SK-N-SH treated with all-trans-retinoic acid at 6 μM for 48 hours (cell line): ENCODE measurements at places on chromosomes 2 and 18.

DNA sequence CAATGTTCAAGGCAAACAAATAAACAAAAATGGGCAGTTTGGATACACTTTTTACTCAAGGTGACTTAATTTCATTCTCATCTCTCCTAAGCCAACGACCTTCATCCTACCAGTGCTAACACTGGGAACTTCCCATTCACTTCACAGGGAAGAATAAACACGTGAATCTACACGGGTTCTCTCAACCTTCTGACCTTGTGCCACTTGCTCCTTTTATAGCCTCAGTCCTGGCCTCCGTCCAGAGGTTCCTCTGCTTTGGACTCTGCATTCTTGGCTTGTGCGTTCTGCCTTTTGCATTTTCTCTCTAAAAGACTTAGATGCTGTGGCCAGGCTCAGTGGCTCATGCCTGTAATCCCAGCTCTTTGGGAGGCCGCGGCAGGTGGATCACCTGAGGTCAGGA, 13.8 kb downstream of the ZNF2 start:
- no peak for ATAC-seq

DNA sequence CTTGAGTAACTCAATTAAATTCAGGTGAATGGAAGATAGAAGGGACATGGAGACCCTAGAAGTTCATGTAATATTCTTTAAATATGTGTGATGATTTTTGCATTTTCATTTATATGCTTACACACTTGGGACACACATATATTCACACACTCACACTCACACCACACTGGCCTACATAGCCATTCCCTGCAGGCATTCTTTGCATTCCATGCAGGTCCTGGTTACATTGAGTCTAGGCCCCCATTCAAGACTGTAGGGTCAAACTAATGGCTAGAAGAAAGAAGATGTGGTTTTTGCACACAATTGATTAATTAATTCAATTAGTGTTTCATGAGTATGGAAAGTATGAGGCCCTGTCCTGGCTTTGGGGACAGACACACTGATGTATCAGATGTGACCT, 249.4 kb downstream of the HNMT start:
- ATAC-seq: no peak

DNA sequence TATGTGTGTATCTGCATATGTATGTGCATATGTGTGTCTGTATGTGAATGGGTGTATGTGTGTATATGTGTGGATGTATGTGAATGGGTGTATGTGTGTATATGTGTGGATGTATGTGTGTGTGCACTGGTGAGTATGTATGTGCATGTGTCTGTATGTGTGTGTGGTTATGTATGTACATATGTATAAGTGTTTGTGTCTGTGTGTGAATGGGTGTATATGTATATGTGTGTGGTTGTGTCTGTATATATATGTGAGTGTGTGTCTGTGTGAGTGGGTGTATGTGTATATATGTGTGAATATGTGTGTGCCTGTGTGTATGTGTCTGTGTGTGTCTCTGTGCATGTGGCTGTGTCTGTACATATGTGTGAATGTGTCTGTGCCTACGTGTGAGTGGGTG, 748.4 kb upstream of the HS6ST1 start:
- ATAC-seq: no peak

- no peak for ATAC-seq
These were observed 1.5 kb downstream of the MSH6 start for GRCh38 chr2:47784352-47784851.

DNA sequence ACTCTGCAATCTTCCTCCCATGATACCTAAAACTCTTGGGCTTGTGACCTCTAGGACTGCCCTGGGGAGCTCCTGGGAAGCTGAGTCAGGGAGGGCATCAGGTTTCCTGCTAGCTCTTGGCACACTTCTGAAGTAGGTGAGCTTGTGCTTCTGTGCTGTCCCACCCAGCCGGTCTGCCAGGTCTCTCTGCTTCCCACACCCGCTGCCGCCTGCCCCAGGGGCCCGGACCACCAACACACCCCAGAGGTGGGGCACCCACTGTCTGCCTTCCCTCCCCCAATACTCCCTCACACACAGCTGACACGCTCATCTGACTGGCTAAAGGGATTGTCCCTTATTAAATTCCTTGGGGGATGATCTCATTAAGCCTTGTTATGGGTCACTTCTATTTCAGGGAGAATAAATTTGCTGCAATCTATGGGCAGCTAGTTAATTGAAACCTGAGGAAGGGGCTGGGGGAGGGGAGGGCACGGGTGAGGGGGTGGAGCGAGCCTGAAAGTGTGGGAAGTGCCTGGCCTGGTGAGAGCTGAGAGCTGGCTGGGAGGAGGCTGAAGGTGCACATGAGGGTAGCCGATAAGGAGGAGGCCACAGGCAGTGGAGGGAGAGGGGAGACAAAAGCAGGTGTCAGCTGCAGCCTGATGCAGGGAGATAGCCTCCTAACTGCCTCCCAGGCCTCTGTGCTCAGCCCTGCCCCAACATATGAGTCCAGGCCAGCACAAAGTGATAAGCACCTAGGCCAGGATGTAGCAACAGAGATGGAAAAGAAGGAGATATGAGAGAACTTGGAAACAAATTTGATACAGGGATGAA, 48.8 kb downstream of the HAUS1 start:
- ATAC-seq: peak; percentile 77

DNA sequence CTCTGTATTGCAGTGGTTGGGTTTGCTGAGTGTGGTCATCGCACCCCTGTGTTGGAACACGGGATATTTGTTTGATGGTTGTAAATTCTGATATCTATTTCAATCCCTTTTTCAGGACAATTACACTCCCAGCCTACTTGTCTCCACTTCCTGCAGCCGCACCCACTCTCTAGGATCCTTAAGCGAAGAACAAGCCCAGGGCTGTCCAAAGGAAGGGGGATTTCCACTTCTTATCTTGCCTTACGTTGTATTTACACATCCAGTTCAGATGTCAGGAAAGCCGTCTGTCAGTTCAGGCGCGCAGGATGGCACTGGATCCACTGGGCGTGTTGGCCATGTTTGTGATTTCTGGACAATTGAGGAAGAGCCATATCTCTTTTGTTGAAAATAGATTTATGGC, 834.5 kb upstream of the SALL3 start:
- no peak for ATAC-seq

DNA sequence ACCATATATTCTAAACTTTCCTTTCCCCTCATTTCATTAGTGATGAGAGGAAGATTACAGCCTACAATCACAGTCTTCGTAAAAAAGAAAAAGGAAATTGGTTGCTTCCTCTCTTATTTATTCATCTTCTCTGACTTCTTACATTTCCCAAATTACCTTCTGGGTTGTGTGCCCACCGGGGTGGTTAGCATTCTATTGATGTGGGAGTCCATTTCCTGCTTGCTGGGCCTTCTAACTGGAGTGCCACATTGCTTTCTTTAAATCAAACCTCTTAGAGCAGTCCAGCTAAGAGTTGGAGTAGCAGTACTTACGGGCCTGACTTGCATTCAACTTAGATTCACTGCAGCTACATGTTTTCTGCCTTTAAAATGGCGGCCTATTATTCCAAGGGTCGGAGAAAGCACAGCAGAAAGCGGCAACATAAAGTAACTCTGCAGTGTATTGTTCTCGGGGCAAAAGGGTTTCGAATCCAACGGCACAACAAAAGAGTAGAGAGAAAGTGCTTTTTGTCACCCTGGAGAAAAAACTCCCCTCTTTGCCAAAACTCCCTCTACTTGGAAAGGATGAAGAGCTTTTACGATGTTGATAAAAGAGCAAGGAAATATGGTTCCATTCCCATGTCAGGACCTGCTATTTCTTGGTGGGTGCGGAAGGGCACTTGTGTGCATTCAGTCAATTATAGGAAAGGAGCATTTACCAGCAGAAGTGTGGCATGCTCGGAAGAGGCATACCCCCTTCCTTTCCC, 110.6 kb upstream of the DLX2 start:
- no peak for ATAC-seq

GRCh38 chr2:69565431-69565839, 78.1 kb downstream of the AAK1 start:
- ATAC-seq: peak; percentile 70
